ENCODE measurements at places on chromosomes 7 and 10.

- no peak for DNase-seq
Measured at GRCh38 chr7:101728128-101728527, 89.3 kb upstream of the CUX1 start.

GRCh38 chr10:98467506-98468318 is 21.0 kb upstream of the HPS1 start:
- DNase-seq = peak; percentile 76

GRCh38 chr7:779480-779879 is 52.4 kb upstream of the PRKAR1B start:
- DNase-seq = no peak

- DNase-seq = no peak
Measured at GRCh38 chr10:128140425-128140824, 14.2 kb upstream of the MKI67 start.

DNA sequence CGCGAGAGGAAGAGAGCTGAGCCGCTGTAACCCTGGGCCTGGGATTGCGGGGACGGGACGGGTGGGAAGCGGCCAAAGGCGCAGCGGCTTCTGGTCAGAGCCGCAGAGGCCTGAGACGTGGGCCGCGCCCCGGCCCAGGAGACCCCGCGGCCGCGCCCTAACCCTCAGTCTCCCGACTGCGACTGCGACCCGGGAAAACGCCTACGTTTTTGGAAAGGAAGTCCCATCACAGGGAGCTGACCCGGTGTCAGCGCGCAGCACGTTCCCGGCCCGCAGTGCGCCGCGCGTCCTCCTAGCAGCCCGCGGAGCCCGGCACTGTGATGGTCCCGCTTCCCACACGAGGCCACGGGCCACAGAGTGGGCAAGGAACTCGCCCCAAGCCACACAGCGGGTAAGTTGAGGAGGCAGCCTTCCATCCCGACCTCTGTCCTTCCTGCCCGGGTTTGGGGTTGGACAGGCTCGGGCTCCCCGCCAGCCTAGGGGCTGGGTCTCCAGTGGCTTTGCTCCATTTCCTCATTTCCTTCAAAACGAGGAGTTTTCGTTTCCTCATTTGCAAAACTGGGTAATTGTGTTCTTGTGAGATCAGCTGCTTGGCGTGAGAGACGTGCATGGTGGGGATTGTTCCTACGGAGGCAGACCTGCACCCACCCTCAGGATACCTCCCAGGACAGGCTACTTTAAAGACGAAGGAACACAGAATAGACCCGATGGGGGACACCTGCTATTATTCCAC is 1.2 kb downstream of the GPNMB start:
- DNase-seq = peak; percentile 85

DNA sequence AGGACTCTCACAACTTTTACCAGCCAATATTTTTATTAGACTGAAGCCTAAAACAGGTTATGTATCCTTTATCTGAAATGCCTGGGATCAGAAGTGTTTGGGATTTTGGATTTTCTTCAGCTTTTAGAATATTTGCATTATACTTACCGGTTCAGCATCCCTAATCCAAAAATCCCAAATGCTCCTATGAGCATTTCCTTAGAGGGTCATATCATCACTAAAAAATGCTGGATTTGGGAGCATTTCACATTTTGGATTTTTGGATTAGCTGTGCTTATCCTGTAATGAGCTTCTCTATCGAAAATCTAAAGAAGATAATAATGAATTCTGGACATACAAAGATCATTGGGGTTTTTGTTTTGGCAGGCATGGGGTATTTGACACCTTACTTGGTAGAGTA is 53.0 kb downstream of the RALA start:
- no peak for DNase-seq

DNA sequence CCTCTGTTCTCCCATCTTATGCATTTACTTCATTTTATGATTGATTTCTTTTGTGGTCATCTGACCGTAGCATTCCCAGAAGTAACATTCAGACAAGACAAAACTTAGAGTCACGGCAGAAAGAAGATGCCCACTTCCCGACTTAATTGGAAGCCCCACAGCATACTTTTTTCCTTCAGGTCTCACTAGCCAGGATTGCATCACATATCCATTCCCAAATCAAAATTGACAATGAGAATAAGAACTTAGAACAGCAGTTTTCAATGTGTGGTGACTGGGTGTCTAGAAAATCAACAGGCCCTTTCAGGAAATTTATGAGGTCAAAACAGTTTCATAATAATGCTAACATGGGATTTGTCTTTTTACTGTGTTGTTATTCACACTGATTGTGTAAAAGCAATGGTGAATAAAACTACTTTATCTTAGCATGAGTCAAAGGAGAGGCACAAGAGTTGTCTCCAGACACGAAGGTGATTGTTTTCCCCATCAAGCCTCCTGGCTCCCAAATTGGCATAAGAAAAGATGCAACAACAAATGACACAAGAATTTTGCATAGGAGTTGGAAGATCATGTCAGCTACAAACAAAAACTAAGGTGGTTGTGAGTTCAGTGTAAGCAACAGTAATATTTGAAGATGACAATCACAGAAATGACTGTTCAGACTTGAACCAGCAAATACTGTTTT is 493.9 kb downstream of the HTR7 start:
- no peak for DNase-seq

GRCh38 chr10:106446920-106447319 is 717.6 kb downstream of the SORCS1 start:
- DNase-seq = no peak

- no peak for DNase-seq
Measured at GRCh38 chr7:82057476-82057875, 287.6 kb upstream of the HGF start.

GRCh38 chr10:69202332-69202731 is 17.8 kb upstream of the HKDC1 start:
- no peak for DNase-seq

GRCh38 chr7:517774-518629 is 1.6 kb downstream of the PDGFA start:
- peak; percentile 91 for DNase-seq

GRCh38 chr7:112097524-112097923 is 108.7 kb downstream of the DOCK4 start:
- DNase-seq = no peak

GRCh38 chr10:47400786-47401185 is 16.7 kb upstream of the ZNF488 start:
- DNase-seq = no peak

Measured in aorta (tissue), 5 donors.